ENCODE measurements at places on chromosomes 12 and 14.
A peak's percentile ranks its signal among the peaks of the same experiment; 100 is the strongest.

DNA sequence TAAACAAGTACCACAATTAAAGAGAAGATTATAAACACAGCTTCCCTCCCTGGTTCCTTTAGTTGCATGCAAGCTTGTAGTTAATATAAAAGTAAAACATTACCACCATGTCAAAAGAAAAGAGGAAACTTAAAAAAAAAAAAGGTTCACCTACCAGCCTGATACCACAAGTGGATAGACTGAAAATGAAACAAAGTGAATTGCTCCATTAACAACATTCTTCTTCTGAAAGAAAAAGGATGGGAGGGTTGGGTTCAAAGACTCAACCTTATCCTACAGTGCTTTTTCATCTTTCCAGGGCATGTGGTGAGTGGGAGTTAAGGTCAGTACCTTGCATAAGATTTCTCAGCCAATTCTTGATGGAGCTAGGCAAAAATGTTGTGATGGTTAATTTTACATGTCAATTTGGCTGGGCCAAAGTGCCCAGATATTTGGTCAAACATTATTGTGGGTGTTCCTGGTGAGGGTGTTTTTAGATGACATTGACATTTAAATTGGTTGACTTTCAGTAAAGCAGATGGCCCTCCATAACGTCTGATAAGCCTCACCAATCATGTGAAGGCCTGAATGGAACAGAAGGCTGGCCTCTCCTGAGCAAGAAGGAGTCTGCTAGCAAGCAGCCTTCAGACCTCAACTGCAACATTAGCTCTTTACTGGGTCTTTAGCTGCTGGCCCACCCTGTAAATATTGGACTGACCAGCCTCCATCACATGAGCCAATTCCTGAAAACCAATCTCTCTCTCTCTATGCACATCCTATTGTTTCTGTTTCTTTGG is 28.8 kb downstream of the VCPKMT start:
- DNase-seq, result no peak

GRCh38 chr14:28143316-28143715 is 623.3 kb upstream of the FOXG1 start:
- DNase-seq, result no peak

- no peak for DNase-seq
Measured at GRCh38 chr12:103494734-103495468, 867 bp downstream of the C12orf42 start.

- no peak for DNase-seq
Measured at GRCh38 chr12:123200414-123200813, 32.5 kb downstream of the MPHOSPH9 start.

DNA sequence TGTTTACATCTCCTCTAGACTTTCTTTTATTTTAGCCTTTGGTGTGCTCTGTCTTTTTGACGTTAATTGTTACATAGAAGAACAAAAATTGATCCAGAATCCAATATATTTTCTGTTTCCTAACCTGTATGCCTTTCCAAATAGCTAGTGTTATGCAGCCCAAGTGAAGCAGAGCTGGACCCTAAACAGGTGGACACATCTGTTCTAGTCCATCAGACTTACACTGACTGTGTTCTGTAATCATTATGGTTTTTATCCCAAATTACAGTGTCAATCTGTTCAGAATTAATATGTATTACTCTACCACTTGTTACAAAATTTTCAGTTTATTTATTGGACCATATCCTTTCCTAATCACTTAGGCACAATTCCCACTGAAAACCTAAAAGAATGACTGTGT is 176.8 kb upstream of the FOXG1 start:
- no peak for DNase-seq

DNA sequence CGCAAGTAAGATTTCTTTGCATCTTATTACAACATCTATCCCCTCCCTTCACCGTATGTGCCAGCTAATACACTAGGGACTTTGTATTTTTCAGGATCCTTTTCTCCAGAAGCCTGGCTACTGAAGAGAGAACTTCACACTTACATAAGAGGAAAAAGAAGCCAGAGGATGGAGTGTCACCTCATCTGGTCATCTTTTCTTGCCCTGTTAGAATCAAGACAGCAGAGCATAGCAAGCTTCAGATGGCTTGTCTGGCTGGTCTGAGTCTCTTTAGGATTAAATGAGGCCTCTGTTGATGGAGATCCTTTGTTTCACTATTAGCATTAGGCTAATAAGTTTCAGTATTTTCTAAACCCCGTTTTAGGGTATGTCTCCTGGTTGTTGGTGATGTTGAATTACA is 14.4 kb upstream of the AACS start:
- DNase-seq, result no peak

DNA sequence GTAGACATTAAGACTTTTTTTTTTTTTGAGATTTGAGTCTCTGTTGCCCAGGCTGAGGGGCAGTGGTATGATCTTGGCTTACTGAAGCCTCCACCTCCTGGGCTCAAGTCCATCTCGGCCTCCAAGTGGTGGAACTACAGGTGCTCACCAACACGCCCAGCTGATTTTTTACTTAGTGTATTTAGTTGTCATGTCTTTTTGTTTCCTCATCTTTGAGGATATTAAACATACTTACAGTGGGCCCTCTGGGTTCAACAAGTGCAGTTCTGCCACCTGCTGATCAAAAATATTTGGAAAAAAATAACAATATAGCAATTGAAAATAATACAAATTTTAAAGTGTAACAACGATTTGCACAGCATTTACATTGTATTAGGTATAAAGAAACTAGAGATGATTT is 4.4 kb upstream of the B4GALNT1 start:
- no peak for DNase-seq

DNA sequence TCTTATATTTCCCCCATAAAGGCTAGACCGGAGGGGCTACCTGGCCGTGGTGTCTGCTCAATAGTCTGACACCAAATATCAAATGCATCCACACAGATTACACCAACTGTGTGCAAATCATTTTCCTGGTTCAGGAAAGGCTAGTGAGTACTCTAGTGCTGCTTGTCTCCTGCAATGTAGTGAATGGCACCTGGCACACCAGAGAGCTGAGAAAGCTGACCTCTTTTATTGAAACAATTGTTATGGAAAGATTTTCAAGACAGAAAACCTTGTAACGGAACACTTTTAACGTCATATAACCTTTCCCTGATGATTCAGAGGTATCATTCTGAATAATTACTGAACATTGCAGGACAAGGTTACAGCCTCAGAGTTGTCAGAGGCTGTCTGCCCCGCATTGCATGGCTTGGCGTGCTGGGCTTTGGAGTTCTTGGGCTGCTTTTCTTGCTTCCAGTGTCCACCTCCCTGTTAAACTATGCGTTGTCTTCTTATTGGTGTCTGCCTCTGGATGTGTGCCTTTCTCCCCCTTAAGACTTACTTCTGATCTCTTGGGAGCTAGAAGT is 40.7 kb upstream of the HDAC7 start:
- DNase-seq, result no peak

DNA sequence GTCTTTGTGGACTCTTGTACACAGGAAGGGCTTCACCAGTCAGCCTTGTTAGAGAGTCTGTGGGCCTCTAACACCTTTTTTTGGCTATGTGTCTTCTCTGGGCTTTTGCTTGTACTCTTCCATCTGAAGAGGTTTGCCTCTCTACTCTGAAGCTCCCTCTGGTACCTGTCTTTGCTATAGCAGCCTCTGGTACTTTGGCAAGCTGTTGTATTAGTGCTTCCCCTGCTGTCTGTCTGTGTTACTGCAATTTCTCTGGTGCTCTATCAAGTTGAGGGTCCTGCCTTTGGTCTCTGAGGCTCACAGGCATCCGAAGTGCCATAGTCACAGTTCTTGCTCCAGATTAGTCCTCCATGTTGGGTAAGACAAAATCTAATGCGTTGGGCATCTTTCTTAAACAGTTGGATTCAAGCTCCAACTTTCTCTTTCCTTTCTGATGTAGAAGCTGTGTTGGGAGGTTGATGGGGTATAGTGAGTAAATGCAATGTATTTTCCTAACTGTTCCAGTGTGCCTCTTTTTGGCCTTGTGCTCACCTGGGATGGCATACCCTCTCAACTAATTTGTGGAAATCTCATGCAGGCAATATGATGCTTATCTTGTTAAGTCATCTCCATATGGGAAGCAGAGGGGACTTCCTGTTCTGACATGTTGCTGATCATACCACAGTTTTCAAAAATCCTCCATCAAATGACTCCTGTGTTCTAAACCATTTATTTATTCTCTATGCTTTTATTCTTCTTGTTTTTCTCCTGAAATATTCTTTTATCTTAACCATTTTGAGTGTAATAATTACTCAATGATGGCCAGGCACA is 88.8 kb downstream of the ATF7IP start:
- peak; percentile 47 for DNase-seq

DNA sequence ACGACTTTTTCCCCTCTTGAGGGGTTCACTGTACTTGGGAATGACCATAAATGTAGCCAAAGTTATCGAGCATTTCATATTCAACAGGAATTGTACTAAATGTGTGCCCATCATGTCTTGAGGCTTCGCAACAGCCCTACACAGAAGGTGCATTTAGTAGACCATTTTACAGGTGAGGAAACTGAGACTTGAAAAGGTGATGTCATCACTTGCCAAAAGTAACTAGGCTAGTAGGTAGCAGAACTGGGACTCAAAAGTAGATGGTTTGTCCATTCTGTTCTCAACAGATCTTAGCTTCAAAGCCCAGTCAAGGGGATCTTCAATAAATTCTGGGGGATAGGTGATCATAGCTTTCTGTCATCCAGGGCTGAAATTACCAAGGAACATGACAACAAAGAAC is 782.2 kb downstream of the MED13L start:
- no peak for DNase-seq

DNA sequence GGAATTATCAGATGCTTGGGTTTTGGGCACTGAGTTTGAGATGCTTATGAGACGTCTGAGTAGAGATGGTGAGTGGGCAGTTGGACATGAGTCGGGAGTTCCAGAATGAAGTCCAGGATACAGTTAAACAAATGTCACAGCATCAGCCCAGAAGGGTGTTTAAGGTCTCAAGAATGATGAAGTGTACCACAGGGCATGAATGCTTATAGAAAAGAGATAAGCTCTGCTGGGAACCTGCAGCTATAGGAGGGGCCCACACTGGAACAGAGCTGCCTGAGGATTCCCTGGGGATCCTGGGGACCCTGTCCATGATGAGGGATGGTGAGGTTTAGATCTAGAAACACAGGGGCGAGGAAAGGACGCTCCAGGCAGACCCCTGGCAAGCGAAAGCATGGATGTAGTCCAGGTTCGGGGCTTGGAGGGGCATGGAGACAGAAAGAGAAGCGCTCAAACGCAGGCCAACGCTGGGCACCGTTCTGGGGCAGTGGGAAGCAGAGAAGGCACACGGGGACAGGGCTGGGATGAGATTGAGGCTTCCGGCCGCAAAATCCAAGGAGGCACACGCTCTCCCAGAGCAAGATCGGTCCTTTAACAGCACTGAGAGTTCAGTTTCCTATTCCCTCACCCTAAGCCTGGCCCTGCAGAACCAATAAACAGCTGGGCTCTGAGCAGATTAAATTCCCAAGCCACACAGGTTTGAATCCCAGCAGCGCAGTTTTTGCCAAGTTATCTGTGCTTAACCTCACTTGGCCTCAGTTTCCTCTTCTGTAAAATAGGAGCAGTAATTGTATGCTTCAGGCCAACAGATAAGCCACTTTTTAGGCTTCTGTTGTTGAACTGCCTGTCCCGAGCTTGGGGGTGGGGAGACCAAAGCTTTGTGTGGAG is 52.9 kb downstream of the EID3 start:
- no peak for DNase-seq

GRCh38 chr12:6154730-6155459 is 30.4 kb upstream of the VWF start:
- DNase-seq, result no peak

DNA sequence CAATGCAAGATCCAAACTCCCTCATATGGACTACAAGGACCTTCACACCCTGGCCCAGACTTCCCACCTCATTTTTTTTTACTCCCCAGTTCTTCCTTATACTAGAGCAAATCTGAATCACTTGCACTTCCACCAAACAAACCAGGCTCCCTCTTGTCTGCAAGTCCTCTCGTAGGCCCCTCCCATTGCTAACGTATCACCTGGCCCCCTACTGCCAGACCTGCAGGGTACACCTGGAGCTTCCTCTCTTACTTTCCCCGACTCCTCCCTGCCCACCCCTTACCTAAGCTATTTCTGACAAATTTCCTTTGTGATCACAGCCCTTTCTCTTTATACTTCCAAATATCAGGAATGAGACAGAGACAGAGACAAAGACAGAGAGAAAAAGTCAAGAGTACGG is 463.9 kb downstream of the GALC start:
- DNase-seq, result no peak

DNA sequence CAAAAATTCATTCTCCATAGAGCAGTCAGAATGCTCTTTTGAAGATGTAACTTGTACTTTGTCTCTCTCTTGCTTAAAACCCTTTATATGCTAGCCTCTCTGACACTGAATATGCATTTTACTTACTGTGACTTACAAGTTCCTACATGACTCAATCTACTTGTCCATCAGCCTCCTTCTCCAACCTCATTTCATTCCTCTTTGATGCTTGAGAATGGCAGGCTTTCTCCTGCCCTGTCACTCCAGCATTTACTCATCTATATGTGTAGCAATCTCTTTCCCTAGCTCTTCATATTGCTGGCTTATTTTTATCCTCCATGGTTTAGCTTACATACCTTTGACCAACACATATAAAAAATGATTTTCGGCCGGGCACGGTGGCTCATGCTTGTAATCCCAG is 561.9 kb downstream of the CCER1 start:
- no peak for DNase-seq

GRCh38 chr12:123910057-123910456 is 62.6 kb downstream of the CCDC92 start:
- no peak for DNase-seq

GRCh38 chr12:88866881-88867280 is 286.6 kb upstream of the KITLG start:
- DNase-seq, result no peak

- DNase-seq, result peak; percentile 98
Measured at GRCh38 chr12:104671409-104672095, 214.8 kb downstream of the CHST11 start.

- DNase-seq, result peak; percentile 94
Measured at GRCh38 chr14:103023881-103024473, 33.4 kb downstream of the CDC42BPB start.

GRCh38 chr12:131860472-131861260 is 32.5 kb downstream of the MMP17 start:
- peak; percentile 94 for DNase-seq

DNA sequence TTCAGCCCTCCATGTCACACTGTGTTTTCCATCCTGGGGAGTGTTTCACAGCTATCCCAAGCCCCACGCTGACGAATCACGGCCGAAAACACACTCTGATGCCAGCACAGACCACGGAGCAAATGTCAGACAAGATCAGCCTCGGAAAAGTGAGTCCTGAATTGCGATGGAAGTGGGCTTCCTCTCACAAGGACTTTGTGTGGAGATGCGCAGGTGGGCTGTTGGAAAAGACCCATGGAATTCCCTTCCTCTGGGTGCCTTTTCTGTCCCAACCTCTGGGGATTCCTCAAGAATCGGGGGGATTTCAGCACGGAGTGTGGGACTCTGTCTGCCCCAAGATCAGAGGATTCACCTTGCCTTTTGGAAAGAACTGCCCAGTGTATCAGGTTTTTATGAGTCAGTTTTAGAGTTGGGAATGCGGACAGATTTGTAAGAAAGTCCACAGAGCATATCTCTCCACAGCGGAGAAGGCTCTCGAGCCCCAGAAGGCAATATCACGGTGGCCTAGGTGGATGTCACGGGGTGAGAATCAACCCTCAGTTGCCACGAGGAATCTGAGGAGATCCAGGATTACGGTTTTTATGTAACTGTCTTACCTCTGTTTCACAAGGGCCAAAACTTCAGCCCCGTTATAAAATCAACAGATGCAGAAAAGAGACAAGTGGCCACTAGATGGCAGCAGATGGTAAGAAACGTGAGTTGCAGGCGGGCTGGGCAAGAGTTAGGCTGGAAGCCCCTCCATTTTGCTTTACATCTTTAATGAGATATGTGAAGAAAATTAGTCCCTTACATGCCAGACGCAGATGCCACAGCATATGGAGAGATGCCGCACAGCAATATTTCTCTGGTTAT is 201.9 kb downstream of the DAD1 start:
- peak; percentile 75 for DNase-seq

- DNase-seq, result no peak
Measured at GRCh38 chr14:99296517-99296916, 24.5 kb upstream of the BCL11B start.
